Stimulated activated CD4-positive, alpha-beta T cell treated with anti-CD3 and anti-CD28 coated beads, TNF-alpha, amount 100 ng/mL, for 1 hour (primary cell): ENCODE measurements at places on chromosomes 1 and 21.

DNA sequence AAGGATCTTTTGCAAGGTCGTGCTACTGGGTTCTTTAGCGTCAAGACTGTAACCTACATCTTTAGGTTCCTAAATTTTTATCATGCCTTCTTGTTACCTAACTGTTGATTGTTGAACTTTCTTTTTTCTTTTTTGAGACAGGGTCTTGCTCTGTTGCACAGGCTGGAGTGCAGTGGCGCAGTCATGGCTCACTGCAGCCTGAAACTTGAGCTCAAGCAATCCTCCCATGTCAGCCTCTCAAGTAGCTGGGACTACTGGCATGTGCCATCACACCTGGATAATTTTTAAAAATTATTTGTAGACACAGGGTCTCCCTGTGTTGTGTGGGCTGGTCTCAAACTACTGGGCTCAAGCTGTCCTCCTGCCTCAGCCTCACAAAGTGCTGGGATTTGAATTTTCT lies 52.9 kb downstream of the NFIA start:
- DNase-seq, result no peak

DNA sequence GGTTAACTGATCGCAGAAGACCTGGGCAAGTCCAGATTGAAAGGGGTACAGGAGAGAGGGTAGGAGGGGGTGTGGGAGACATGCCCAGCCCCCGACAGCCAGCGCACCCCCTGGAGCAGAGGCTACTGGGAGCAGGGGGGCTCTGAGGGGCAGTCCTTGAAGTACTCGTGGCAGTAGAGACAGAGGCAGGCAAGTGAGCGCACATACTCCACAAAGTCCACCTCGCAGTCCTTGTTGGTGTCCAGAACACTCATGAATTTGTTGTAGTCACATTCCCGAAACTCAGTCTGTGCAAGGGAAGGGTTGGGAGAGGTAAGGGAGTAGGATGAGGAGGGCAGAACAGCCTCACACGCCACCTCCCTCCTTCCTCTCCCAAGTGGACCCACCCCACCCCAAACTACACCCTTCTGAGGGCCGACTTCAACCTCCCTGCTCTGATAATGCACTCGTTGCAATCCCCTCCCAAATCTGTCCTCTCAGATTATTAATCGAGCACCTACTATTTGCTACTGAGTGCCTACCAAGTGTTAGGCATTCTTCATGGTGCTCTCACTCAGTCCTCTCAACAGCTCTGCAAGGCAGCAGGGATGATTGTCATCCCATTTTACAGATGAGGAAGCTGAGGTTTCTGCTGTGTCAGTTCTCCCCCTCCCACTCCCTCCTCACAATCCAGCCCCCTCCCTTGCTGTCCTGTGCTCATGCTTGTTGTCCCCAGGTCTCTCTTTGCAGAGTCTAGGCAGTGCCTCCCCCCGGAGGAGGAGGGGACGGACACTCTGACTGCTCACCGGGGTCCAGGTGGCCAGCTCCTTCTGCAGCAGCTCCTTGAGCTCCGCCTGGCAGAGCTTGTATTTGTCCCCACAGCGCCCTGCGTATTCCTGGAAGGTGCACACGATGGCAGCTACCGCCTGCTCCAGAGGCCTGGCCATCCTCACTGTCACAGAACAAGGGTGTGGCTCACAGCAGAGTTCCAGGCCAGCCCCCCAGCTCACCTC lies 1.2 kb downstream of the S100A3 start:
- no peak for DNase-seq

DNA sequence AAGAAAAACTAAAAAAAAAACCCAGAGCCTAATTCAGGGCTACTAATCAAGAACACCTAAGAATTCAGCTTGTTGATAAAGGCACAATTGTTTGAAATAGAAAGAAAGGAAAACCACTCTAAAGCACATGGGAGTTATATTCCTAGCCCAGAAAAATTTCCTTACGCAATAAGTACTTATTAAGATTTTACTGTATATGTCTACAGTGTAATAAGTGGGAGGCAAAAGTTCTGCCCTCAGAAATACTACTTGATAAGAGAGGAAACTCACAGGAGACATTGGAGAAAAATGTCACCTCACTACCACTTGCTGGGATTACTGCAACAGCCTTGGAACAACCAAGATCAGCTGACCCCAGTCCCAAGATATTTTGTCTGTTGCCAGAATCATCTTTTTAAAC lies 66.1 kb downstream of the IARS2 start:
- DNase-seq, result no peak

DNA sequence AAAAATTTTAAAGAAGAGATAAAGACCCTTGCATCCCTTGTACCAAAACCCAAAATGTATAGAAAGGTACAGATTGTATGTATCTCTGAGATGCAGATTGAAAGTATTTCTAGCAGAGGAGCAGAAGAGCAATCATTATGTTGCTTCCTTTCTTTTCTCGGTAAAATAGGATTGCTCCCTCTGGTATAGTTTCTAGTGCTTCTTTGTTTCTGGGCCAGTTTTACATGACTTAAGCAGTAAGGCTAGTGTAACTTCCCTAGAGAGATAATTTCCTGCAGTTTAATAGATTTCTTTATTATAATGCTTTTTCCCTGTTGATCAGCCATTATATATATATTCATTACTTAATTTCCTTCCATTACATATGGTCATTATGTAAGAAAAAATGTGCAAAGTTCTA lies 496.2 kb upstream of the RGS18 start:
- DNase-seq, result no peak

GRCh38 chr1:158013840-158014730 lies 20.6 kb downstream of the KIRREL1 start:
- DNase-seq, result no peak

DNA sequence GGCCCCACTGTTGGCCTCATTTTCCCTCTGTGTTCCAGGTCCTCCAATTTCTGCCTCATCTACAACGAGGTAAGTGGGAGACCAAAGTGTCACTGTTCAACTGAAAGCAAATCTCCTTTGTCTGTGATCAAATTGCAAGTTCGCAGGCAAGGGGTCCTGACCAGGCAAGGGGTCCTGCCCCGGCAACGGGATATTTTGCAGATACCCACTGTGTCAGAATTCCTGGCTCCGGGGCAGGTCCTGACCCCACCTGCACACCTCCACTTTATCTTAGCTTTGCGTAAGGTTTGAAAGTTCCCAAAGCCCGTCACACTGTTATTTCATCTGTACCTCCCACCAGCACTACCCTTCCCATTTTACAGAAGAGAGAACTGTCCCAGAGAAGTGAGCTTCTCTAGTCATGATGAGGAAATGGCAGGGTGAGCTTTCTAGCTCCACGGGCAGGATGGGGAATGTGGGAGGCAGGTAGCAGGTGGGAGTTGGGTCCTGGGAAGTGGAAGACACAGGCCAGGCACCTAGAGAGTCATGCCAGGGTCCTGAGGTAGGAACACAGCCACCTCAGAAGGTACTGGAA lies 32.0 kb upstream of the CSF1 start:
- no peak for DNase-seq
